Thymus (tissue), 14 donors: ENCODE measurements at places on chromosomes 3 and 15. TPM values are rescaled to one million over a fixed set of nuclear protein-coding genes. Genes with fewer than 3 reads are reported as not detected.
A peak's percentile ranks its signal among the peaks of the same experiment; 100 is the strongest.

The MTHFS gene
- polyA plus RNA-seq, result 67.3 TPM

The NOX5 gene
- polyA plus RNA-seq, result 0.66 TPM

The C3orf85 gene
- 0.32 TPM for polyA plus RNA-seq

The GPR160 gene
- polyA plus RNA-seq, result 5.1 TPM

DNA sequence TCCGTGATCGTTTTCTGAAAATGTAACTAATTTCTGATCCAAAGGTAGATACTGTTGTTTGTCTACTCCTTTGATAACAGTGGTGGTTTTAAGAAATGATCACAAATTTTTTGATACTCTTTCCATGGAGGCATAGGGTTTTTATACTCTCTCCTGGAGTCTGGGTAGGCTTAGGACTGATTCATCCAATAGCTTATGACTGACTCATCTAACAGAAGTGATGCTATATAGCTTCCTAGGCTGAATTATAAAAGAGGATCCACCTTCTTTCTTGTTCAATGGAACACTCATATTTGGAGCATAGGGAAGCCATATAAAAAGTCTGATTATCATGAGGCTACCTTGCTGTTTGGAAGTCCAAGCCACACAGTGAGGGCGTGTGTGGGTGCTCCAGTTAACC lies 84.3 kb downstream of the CHST2 start:
- DNase-seq, result no peak
- H3K36me3 ChIP-seq, result no peaks in the 10 kb centered on the region
- H3K27ac ChIP-seq, result no peak overlapping the region
- peaks cover 6% of the 10 kb centered on the region for H3K4me1 ChIP-seq

GRCh38 chr3:13497386-13497785 lies 17.3 kb downstream of the HDAC11 start:
- no peak for DNase-seq
- no peak overlapping the region for H3K4me3 ChIP-seq
- H3K27me3 ChIP-seq, result no peaks in the 10 kb centered on the region
- H3K36me3 ChIP-seq, result peaks cover 4% of the 10 kb centered on the region
- no peak overlapping the region for H3K27ac ChIP-seq

DNA sequence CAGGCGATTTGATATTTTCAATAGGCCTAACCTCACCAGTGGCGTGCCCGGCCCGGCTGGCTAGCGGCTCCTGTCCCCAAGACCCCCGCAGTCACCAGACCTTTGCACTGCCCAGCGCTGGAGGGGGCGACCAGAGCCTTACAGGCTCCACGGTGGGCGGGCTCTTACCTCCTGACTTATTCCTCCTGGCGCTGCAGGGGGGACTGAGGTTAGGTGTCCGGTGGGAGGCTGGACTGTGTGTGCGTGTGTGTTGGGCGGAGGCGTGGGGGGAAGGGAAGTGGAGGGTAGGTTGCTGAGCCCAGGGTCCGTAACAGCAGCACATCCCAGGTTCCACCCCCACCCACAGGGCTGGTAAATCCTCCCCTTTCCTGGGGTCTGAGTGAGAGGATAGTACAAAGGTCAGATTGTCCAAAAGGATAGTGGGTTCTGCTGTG lies 27.5 kb upstream of the THRB start:
- no peak overlapping the region for H3K4me3 ChIP-seq
- H3K27ac ChIP-seq, result no peak overlapping the region
- H3K36me3 ChIP-seq, result no peaks in the 10 kb centered on the region
- peaks cover 50% of the 10 kb centered on the region for H3K27me3 ChIP-seq
- no peaks in the 10 kb centered on the region for H3K4me1 ChIP-seq

- peak; percentile 88 for DNase-seq
- H3K4me3 ChIP-seq, result peak within 1 kb of the TSS; percentile 96
- H3K27me3 ChIP-seq, result no peaks in the 10 kb centered on the region
- peak within 1 kb of the TSS; percentile 94 for H3K27ac ChIP-seq
Measured at GRCh38 chr3:33717866-33718594, at the start of gene CLASP2. TSS of gene CLASP2 (minus strand) at chr3:33718254. CDS start at chr3:33718002, 252 bp downstream.

DNA sequence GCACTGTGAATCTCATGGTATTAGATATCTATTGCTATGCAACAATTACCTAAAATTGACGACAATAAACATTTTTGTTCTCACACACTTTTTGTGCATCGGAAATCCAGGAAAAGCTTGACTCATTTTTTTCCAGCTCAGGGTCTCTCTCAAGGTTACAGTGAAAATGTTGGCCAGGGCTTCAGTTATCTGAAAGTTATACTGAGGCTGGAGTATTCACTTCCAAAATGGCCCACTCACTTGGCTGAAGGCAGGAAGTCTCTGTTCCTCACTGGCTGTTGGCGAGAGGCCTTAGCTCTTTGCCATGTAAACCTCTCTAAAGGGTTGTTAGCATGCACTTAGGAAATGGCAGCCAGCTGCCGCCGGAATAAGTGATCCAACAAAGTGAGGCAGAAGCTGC lies 41.4 kb downstream of the OSTN start:
- no peak overlapping the region for H3K4me3 ChIP-seq
- no peaks in the 10 kb centered on the region for H3K27me3 ChIP-seq
- no peaks in the 10 kb centered on the region for H3K36me3 ChIP-seq
- H3K4me1 ChIP-seq, result no peaks in the 10 kb centered on the region
- DNase-seq, result no peak

GRCh38 chr15:90683876-90684275 lies 33.3 kb upstream of the BLM start:
- no peak overlapping the region for H3K4me3 ChIP-seq
- no peaks in the 10 kb centered on the region for H3K27me3 ChIP-seq
- DNase-seq, result no peak
- no peak overlapping the region for H3K27ac ChIP-seq
